ENCODE measurements at places on chromosomes 5 and 9.

DNA sequence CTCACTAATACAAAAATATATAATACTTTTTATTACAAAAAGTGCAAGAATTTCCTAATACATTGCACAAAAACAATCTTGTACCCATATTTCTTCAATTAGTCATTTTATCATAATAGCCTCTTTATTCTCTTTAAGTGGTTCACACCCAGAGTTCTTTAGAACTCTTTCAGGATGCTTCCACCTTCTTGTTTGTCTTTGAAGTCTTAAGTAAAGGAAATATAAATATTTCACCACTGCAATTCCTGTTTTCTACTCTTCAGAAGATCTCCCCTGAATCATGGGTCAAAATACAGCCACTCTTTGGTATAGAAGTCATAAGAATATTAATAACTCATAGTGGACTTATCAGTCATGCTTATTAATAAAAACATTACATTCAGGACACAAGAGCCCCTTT is 293.0 kb downstream of the ATPSCKMT start:
- no peak for DNase-seq

DNA sequence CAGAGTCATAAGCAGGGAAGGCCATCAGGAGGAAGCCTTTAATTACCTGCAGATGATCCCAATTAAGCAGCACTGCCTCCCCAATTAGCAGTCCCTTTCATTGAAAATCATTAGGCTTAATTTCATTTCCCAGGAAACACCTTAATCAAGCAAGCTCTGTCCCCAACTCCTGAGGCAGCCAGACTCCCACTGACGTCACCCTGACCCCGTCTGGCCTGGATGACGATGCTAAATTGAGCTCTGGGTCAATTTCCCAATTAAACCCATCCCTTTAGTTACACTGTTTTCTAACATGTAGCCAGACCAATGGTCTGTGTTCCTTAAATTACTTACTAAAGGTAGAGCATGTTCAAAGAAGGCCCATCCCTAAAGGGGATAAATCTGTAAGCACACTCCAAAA is 84.0 kb upstream of the SPOCK1 start:
- DNase-seq: no peak

DNA sequence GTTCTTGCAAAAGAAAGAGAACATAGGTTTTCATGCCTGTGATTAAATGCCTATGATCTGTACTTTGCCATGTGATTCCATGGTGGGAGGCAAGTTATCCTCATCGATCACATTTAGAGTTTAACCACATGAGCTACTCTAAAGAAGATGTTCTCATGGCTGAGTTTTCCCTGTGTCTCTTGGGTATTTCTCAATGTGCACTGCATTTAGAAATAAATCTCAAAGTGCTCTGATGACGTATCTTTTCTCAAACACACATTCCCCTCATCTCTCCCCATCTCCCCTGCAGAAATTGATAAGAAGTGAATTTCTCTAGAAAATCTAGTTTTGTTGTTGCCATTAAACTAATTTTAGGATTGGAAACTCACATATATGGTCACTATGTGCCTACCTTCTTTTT is 282.2 kb downstream of the SEMA5A start:
- DNase-seq: no peak

GRCh38 chr5:116814626-116815385 is 240.2 kb upstream of the SEMA6A start:
- no peak for DNase-seq

- no peak for DNase-seq
These were observed 21.4 kb downstream of the GLRA1 start for GRCh38 chr5:151903243-151903653.

GRCh38 chr9:85715587-85715986 is 26.2 kb downstream of the AGTPBP1 start:
- DNase-seq: no peak
